ENCODE measurements at places on chromosomes 5 and 9. TPM values are rescaled to one million over a fixed set of nuclear protein-coding genes. Genes with fewer than 3 reads are reported as not detected.

GRCh38 chr5:172498431-172499129, 44.3 kb upstream of the SH3PXD2B start:
- DNase-seq = no peak

The CORO2A gene
- 23.6 TPM for total RNA-seq

DNA sequence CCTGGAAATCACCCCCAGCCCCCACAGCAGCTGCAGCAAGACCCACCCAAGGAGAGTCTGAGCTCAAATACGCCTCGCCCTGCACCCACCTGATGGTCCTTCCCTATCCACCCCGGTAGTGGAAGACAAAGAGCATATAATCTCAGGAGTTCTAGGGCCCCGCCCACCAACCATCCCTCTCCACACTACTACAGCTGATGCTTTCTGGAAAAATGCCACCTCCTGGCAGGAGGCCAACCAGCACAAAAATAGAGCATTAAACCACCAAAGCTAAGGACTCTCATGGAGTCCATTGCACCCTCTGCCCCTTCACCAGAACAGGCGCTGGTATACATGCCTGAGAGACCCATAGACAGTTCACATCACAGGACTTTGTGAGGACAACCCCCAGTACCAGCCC, 22.5 kb upstream of the NIPSNAP3A start:
- no peak for DNase-seq

GRCh38 chr5:169085212-169085611, 215.7 kb downstream of the SLIT3 start:
- no peak for DNase-seq

DNA sequence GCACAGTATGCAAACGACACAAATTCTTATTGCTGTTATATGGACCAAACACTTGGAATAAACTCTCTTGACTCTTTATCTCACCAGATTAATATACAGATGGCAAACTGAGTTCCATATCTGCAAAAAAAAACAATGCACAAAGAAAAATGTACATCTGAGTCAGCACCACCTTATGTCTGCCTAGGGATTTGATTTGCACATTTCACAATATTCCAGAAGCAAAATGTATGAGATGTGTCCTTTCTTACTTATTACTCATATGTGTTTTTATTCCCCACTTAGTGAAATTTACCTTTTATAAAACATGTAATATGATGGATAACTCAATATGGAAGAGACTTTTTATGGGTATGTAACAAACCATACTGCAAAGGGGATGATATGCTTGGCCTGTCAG, 236.9 kb downstream of the GLIS3 start:
- no peak for DNase-seq

DNA sequence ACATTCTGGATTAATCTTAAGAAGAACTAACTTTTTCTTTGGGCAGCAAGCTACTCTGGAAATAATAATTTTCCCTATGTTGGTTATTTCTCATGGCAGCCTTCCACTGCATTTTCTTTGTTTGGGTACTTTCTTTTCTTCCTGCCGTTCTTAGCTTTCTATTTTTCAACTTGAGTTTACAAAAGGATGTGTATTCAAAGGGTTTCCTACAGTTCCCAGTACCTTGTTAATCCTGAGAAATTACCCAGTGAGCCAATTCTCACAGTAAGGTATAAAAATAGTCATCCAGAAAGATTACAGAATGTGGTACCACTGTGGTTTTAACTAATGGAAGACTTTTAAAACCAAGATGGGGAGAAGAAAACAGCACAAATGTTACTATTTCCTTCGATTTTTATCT, 20.2 kb downstream of the GPR21 start:
- DNase-seq = no peak

The CCNI2 gene
- total RNA-seq = 8.8 TPM

DNA sequence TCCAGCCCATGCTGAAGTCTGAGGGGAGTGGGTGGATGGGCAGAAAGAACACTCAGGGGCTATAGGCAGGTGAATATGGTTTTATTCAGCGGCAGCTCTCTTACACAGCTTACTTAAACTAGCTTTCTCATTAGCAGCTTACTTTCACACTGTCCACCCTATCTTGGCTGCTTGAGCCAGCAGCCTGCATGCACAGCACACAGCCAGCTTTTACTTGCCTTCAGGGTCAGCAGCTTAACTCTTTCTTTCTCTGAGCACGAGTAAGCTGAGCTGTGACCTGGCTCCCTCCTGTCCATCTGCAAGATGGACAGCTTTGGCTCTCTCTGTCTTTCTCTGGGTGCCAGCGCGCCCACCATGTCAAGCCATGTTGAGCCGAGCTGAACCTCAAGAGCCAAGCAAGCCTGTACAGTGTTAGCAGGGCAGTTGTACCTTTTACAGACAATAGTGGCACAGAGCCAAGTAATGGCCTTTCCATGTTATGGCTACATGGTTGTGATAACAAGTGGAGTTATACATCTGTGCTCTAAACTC, 1054.9 kb downstream of the PTPRD start:
- DNase-seq = no peak

DNA sequence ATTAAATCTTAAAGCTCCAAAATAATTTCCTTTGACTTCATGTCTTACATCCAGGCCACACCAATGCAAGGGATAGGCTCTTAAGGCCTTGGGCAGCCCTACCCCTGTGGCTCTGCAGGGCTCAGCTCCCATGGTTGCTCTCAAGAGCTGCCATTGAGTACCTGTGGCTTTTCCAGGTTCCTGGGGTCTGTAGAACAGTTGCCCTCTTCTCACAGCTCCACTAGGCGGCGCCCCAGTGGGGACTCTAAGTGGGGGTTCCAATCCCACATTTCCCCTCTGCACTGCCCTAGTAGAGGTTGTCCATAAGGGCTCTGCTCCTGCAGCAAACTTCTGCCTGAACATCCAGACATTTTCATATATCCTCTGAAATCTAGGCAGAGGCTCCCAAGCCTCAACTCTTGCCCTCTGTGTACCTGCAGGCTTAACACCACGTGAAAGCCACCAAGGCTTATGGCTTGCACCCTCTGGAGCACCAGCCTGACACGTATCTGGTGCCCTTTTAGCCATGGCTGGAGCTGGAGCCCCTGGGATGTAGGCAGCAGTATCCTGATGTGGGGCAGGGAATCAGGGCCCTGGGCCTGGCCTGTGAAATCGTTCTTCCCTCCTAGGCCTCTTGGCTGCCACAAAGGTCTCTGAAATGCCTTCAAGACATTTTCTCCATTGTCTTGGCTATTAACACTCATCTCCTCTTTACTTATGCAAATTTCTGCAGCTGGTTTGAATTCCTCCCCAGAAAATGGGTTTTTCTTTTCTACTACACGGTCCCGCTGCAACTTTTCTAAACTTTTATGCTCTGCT, 185.1 kb downstream of the SMARCA2 start:
- no peak for DNase-seq

DNA sequence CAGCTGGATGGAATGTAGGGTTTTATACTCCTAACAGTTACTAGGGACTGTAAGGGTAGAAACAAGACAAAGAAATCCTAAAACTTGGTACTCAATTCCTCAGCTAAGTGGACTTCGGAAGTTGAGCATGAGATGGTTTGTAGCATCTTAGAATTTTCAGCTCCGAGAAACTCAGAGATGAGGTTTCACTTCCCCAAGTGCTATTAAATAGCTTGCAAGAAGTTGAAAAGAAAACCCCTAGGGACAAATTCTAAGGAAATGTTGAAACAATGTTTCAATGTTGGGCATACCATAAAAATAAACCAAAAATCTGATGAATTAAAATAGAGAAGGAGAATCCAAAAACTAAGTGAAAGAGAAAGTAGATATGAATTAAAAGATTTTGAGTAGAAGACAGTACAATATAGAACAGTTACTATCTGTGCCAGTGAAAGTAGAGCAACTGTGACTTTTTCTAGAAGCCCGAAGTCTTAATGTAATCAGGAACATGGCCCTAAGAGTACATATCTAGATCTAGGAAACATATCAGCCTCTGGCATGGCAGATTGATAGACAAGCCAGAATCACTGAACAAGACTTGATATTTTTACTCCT, 308.6 kb upstream of the RGMB start:
- DNase-seq = no peak

The ITK gene
- not detected for total RNA-seq

- DNase-seq = no peak
These were observed 323.4 kb downstream of the CSNK1G3 start for GRCh38 chr5:123835421-123835820.

The MYMK gene
- not detected for total RNA-seq

DNA sequence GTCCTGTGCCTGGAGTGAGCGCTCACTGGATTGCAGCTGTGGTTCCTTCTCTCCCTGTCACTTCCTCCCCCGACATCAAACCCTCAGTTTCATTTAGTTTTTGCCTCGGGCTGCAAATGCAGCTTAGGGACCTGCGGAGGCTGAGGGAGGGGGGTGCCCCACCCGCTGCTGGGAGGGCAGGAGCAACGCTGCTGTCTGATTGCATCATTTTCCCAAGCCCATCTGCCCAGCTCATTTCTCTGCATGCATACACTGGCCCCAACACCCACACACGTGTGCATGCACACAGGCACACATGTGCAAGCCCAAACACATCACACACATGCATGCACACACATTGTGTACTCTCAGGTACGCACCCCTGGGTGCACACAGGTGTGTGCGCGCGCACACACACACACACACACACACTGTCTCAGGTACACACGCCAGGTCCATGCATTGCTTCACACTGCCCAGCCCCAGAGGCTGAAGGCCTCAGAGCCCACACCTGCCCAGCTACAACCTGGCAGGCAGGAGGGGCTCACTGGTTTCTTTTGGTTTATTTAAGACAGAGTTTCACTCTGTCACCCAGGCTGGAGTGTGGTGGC, 3.4 kb downstream of the ASS1 start:
- DNase-seq = no peak

DNA sequence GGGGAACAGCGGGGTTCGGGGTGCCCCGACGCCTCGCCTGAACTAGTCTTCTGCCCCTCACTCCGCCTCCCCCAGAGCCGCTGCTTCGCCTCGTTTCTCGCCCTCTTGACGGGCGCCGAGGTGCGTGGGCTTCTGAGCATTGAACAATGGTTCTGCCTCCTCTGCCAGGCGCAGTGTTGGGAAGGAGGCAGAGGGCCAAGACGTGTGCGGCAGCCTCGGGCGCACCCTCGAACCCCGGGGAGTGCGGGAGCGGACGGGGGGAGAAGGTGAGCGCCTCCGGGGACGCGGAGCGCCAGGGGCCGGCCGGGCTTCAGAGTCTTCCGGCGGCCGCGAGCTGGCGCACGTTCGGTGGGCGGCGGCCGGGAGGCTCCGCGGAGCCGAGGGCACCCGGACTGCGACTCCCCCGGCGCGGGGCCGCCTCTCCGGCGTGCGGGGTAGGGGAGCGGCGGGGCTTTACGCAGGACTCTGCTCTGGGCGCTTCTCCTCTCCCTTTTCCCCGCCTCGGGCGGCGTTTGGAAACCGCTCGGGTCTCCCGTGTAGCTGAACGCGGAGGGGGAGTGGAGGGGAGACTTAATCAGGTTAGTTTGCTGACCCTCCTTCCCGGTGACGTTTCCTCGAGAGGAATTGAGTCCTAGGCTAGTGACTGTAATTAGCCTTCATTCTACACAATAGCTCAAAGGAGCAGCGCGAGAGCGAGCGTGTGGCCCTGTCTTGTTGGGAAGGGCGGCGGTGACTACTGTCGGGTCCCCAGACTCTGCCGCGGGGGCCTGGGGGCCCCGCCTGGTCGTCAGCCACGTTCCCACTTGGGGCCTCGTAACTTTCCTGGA, 1.1 kb downstream of the VLDLR start:
- peak; percentile 5 for DNase-seq

DNA sequence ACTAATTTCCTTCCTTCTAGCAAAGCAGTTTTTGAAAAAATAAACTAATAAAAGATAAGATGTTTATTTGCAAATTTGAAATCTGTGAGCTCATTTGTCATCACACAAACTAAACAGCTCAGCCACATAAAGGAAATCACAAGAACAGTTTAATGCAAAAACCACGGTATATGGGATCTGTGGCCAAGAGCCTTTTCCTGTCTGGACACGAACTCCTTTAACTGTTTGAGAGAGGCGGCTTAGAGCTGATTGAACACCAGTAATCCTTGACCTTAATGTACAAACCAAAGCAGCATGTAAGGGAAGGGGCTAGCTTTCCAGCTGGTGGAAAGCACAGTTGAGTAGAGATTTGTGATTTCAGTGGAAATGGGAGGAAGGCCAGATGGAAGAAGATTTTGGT, 66.3 kb upstream of the SPINK5 start:
- DNase-seq = no peak

- DNase-seq = no peak
These were observed 7.4 kb downstream of the SLC12A7 start for GRCh38 chr5:1104327-1105006.

DNA sequence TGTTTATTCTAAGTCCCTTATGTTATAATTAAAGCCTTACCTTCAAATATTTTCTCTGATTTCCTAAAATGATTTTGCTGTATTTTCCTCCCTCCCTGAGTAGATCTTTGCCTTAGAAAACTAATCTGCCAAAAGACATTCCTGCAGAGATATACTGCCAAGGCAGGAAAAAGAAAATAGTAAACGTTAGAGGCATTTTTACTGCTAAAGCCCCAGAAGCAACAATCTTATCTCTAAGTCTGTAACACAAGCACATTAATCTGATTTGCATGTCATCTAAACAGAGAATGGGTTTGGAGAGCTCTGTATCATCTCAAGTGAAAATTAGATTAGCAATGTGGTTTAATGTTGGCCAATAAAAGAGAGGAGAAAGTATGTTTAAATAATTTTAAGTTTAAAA, 847.7 kb downstream of the MAT2B start:
- DNase-seq = no peak

DNA sequence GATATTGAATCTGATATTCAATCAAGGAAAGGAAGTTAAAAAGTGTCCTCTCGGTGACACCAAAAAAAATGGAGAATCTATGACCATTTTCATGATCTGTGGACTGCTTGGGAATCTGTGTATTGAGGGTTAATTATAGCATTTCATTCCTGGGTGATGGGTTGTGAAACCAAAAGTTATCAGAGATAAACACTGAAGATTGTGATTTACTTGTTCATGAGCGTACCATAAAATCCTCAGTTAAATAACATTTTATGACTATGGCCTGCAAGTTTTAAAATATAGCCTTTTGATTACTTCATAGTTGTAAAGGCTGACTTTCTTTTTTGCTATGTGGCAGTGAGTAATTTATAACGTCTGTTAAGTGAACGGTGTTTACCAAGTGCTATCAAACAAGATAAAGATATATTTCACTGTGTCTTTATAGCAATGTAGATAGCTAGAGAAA, 267.9 kb upstream of the SEMA6A start:
- DNase-seq = no peak

- DNase-seq = no peak
These were observed 21.0 kb upstream of the ERCC6L2 start for GRCh38 chr9:95854386-95855020.

The OR2S2 gene
- total RNA-seq = not detected

The MCC gene
- not detected for total RNA-seq

The LPAR1 gene
- not detected for total RNA-seq

The DAB2IP gene
- total RNA-seq = 58.1 TPM

The C1QTNF2 gene
- total RNA-seq = 0.18 TPM

DNA sequence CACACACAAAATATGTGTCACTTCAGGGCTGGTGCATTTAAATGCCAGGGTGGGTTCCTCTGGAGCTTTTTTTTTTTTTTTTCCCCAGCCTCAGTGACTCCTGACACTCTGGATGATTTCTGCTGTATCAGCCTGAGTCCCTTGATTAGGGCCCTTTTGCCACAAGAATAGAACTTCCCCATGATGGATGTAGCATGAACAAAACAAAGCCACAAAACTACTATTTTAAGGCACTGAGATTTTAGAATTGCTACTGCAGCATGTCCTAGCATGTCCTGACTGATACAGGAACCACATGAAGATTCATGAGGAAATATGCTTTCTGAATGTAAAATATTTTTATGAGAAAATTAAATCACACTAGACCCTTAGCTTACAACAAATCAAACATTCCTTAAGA, 13.9 kb upstream of the ADGRD2 start:
- DNase-seq = no peak

All from HT-29 (cell line).